Stimulated activated CD4-positive, alpha-beta T cell treated with anti-CD3 and anti-CD28 coated beads, Interleukin-4, amount 100 ng/mL, for 1 hour (primary cell): ENCODE measurements at places on chromosomes 3 and 15.

- no peak for DNase-seq
Measured at GRCh38 chr15:50800715-50801114, 35.2 kb upstream of the SPPL2A start.

- DNase-seq, result no peak
Measured at GRCh38 chr3:157585386-157585785, 82.2 kb upstream of the VEPH1 start.

GRCh38 chr3:119555929-119556328, 3.5 kb downstream of the CD80 start:
- no peak for DNase-seq

- no peak for DNase-seq
Measured at GRCh38 chr3:118912188-118912587, 122.5 kb downstream of the IGSF11 start.

DNA sequence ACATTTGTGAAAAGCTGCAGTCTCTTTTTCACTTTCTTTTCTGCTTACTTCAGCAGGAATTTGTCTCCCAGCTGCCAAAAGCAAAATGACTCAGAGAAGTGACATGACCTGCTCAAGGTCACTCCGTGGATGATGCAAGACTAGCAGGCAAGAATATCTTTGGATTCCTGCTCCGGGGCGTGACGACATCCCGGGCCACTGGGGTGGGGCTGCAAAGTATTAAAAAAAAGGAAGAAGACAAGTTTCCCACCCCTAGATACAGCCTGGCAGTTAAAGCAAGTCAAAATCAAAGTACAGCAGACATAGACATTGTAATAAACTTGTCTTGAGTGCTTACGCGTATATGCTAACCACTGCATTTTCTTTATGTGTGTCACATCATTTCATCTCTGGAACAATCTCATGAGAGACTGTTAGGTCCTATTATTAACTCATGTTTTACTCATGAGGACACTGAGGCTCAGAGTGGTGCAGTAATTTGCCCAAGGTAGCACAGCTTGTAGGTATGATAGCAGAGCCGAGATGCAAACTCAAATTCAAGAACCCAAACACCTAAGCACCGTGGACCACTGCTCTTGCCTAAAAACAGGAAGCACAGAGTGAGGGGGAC, 485.2 kb upstream of the PROK2 start:
- no peak for DNase-seq

GRCh38 chr3:158792709-158793108, 9.1 kb upstream of the MFSD1 start:
- no peak for DNase-seq

DNA sequence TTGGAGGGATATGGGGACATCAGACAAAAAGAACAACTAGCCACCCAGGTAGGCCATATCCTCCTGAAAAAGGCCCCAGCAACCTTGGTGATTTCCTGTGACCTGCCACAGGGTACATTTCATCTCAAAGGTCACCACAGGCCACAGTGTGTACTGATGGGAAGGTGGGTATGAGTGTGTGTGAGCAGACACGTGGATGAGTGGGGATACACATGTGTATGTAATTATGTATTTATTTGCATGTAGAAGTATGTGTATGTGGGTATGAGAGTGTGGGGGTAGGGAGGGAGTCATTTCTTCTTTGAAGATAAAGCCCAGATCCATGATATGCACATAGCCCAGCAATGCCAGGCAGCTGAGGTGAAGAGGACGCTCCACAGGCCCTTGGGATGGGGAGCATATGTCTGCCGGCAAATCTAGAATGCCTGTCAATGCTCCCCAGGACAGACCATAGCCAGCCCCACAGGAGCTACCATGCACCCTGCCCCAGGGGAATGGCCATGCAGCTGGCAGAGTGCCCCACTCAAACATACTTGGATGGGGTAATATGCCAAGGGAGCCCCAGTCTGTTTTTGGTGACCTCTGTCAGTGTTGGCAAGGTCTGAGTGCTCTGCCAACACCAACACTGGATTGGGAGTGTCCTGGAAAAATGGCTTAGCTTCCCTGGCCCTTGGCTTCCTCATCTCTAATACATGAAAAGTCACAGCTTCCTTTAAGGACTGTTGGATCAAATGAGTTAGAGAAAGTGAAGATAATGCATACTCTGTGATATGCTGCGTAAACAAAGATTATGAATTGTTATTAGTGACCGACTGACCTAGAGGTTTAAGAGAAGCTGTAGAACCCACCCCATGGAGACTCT, 42.4 kb downstream of the RAB6B start:
- DNase-seq, result no peak

GRCh38 chr3:38085943-38086324, 46.9 kb downstream of the DLEC1 start:
- no peak for DNase-seq
